ENCODE measurements at places on chromosomes 12 and 14.

DNA sequence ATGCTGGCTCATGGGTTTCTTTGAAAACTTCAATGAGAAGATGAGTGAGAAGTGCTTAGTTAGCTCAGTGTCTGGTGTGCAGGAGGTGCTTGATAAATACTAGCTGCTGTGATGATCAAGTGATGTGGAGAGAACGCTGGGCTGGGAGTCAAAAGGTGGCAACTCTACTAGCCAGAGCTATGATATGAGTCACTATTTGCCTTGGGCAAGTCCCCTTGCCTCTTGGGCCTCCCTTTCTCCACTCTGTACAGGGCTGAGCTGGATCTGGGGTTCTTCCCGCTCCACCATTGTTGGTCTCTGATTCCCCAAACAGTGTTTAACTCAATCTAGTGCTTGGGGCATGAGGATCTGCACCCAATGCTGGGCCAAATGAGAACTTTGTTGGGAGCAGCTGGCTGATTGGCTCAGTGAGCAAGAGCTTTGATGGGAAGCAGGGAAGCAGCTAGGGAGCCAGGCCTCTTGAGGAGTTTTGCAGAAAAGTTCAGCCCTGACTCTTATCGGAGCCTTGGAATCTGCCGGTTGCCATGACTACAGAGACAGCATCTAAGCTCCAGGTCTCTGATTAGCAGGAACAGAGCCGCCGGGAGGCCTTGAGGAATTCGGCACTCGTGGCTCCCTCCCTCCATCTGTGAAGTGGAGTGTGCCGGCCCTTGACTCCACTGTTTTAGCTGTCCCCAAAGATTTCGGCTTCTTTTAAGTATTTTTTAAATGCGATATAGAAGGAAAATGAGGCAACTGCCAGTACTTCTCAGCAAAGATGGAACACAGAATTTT is 82.1 kb upstream of the HSPB8 start:
- no peak for DNase-seq

DNA sequence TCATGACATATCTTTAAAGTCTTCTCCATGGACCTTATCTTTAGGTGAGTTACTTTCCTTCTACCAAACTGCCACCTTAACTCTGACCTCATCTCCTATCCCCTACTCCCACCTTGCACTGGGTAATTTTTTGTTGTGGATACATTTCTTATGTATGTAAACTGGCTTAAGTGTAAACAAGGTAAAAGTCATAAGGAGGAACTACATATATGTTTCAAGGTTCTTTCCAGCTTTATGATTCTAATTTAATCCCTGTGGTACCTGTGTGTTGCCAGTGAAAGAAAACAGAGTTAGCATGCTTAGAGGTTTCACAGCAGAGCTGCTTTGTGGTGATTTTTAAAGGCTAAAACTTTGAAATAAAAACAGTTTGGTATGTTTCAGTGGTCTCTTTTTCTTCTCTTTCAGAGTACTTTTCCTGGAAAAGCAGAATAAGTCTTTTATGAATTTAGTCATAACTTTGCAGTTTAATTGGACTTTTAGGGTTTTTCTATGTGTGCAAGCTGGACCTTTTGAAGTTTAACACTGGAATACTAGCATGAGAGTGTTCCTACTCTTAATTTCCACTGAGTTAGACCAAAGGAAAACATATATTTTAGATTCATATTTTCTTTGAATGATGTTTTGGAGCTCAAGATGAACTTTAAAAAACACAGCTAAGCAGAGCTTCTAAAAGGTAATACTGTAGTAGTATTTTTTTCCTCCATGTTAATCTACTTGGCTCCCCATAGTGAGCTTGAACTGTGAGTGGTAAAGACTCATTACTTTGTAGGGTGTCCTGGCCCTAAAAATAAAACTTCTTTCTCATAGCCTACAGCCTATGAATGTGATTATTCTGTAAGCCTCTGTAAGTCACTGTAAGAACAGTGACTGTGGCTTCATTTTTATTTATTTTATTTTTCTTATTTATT is 105.4 kb downstream of the FUT8 start:
- DNase-seq = no peak

GRCh38 chr12:121518656-121519055 is 62.2 kb downstream of the KDM2B start:
- no peak for DNase-seq

GRCh38 chr14:26702721-26703230 is 104.9 kb upstream of the NOVA1 start:
- DNase-seq = no peak

- DNase-seq = no peak
Measured at GRCh38 chr14:104676694-104677511, 12.5 kb upstream of the INF2 start.

DNA sequence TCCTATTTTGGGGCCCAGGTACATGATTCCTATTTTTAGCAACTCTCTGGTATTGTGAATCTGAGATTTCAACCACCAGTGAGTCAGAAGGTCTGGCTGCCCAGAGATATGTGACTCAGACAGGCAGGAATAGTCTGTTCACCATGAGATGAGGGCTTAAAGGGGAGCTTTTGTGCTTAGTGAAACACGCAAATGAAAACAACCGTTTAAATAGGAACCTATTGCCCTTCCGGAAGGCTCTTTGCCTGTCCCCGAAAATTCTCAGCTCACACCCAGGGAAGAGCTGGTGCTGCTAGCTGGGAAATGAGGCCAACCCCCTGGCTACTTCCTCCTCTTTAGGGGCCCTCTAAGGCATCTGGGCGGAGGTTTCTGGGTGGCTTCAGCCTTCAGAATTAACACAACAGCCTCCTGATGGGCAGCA is 283.6 kb downstream of the CACNA1C start:
- no peak for DNase-seq

DNA sequence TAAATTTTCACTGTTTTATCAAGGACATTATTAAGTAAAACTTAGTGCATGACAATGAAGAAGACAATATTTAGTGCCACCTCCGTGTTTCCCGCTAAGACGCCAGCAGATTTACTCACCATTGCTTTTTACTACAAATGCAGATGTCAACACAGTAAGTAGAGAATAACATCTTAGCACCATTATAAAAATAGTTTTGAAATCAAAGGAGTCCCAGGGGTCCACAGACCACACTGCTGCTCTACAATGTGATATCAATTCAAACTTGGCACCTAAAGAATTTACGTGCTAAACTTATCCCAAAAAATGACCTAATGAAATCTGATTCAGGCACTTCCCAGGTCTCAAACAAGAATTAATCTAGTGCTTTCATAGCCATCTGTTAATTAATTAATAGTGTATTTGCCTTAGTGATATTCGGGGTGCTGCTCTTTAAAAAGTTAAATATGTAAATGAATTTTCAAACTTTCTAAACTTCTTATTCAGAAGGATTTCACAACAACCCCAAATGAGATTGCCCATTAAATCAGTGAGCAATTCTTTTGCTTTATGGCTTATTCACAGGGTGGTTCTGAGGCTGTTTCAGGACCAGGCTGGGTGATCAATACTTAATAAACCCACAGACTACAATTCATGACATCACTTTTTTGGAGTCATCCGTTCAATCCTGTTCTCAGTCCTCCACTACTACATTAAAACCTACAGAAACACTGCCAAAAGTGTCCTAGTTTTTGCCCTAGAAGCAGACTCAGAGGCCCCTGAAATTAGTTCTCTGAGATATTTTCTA is 161.3 kb upstream of the LMNTD1 start:
- no peak for DNase-seq

Data from GM18507 (cell line).